ENCODE measurements at places on chromosomes 2 and 18. TPM values are rescaled to one million over a fixed set of nuclear protein-coding genes. Genes with fewer than 3 reads are reported as not detected.

Gene DYSF
- 0.43 TPM for total RNA-seq

Gene PSMA8
- not detected for total RNA-seq

Gene RTKN
- 10.5 TPM for total RNA-seq

DNA sequence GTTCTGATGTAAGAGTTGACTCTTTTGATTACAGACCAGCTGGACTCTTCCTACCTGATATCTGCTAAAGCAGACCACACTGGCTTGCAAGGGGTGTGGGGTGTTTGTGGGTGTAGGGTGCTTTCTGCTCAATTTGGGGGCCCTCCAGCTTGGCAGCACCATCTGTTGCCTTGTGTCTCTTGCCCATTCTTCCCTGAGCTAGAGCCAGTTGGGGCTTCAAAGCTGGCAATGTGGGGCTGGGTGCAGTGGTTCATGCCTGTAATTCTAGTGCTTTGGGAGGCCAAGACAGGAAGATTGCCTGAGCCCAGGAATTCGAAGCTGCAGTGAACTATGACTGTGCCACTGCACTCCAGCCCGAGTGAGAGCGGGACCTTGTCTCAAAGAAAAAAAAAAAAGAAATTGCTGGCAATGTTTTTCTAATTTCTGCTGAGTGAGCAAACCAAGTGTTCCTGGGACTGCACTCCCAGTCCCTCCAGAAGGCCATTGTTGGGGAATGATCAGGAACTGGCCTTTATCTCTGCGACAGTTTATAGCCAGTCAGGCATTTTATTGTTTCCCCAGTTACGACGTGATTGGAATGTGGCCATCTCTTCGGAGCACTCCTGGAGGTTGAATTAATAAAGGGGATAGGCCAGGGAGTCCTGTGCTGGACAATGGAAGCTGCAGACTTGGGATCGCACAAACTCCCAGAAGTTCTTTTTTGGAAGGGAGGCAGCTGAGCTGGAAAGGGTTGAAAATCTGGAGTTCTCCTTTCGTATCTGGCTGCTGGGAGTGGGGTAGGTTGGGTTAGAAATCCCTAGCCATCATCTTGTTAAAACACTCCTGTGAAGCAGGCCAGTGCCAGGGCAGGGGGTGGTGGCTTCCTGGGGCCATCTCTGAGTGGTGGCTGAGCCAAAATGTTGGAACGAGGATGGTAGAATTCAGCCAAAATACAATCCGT is 57.2 kb downstream of the LIPG start:
- DNase-seq: no peak

GRCh38 chr18:3821524-3821923 is 371.6 kb downstream of the TGIF1 start:
- DNase-seq: no peak

GRCh38 chr2:22359071-22359672 is 1025.8 kb upstream of the KLHL29 start:
- DNase-seq: no peak

- no peak for DNase-seq
These were observed 61.6 kb downstream of the BMP10 start for GRCh38 chr2:68809324-68810240.

GRCh38 chr2:20397811-20398447 is 47.3 kb upstream of the PUM2 start:
- DNase-seq: no peak

- no peak for DNase-seq
These were observed 29.6 kb upstream of the RPRD1A start for GRCh38 chr18:36096955-36097354.

- DNase-seq: peak; percentile 92
These were observed 249.7 kb upstream of the NCKAP5 start for GRCh38 chr2:133817680-133818566.

DNA sequence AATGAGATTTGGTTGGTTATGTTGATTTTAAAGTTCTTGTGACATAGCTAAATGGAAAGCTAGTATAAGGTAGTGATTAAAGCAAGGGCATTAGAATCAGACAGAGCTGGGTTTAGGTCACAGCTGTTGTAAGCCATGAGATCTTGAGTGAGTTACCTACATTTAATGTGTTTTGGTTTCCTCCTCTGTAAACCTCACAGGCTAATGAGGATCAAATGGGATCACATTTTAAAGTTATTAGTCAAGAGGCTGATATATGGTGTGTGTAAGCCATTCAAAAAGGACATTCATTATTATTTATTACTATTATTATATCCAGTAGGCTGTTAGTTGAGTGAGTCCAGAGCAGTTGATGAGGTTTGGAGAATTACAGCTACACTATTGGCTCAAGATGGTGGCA is 416.2 kb downstream of the IRS1 start:
- DNase-seq: no peak

GRCh38 chr2:101140978-101141655 is 10.1 kb downstream of the TBC1D8 start:
- no peak for DNase-seq

DNA sequence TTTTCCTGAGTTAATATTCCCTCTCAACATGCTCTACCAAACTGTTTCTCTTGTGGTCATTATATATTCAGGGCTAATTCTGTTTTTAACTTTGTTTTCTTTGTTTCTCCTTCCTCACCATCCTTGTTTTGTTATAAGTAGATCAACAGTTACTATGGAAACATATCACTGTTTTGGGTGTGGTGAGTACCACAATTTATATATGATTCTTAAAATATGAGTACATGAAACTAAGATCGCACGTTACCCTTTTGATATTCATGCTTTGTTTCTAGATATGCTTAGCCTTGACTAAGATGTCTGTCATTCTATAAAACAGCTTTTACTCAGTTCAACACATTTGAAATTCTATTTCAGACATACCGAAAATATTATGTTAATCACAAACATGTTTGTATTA is 232.3 kb upstream of the ITGA4 start:
- no peak for DNase-seq

- no peak for DNase-seq
These were observed 265.2 kb upstream of the APCDD1 start for GRCh38 chr18:10188971-10189810.

- DNase-seq: no peak
These were observed 73.7 kb downstream of the SP3 start for GRCh38 chr2:173891315-173892037.

DNA sequence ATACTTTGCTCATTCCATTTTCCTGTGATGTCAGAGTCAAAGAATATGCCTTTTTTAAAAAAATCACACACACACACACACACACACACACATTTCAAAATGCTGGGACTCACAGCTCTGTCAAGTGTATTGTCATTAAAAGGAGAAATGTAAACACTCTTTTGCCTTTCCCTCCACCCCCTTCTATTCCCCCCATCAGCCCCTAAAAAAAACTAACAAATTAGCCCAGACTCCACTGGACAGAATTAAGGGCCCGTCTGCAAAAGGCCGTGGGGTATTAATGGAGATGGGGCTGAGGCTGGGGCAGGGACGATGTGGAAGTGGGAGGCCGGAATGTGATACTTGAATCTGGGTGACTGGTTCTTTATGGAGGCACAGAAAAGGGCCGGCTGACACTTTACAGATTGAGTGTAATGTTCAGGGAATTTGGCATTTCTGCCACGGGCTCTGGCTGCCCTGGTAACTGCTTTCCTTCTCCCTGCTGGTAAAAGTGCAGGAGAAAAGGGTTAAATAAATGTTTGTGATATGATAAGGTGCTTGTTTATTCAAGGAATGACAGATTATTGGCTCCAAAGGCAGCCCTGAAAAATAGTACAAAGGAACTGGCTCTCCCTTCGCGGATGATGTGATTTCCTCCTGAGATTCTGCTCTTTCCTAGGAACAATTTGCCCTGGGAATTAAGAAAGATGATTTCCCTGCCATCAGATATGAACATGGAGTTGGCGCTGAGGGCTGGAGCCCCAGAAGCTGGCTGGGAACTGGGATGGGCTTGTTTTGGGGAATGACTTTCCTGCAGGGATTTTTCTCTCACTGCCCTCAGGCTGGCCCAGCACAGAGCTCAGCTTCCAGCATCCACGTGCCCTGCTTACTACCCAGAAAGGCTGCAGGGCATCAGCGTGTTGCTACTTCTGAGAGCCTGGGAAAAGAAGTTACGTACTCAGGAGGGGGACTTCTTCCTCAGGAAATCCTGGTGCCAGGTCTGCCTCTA is 52.8 kb upstream of the CTAGE1 start:
- DNase-seq: peak; percentile 36

DNA sequence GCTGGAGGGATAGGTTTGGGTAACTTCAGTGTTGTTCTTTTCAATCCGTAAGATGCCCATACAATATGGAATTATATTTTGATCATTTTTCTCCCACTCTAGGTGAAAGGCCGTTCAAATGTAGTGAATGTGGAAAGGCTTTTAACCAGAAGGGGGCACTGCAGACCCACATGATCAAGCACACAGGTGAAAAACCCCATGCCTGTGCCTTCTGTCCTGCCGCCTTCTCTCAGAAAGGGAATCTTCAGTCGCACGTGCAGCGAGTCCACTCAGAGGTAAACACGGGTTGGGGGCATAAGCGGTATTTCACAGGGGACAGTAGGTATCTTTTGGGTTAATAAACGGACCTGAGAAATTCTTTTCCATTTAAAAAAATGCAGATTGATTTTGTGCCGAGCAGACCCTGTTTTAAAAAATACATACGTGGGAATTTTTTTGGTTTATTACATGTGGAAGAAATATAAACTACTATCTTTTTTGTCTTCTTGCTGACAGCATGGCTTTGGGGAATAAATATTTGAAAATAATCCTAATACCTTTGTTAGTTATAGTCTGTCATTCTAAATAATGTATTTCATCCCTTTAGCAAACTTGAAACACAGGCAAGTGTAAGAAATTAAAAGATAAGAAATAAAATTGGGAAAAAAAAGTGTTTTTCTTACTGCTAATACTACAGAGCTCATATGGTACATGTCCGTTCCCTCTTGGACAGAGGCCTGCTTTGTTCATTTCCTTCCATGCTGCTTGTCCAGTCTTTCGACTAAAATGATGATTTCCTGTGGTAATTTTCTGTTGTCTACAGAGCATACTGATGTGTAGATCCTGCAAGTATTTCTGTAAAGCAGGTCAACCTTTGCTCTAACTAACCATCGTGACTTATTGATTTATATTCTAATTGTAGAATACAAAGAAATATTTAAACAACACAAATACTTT is 53.3 kb downstream of the ZNF236 start:
- DNase-seq: peak; percentile 40

GRCh38 chr2:197878792-197879191 is 74.4 kb downstream of the PLCL1 start:
- DNase-seq: no peak

DNA sequence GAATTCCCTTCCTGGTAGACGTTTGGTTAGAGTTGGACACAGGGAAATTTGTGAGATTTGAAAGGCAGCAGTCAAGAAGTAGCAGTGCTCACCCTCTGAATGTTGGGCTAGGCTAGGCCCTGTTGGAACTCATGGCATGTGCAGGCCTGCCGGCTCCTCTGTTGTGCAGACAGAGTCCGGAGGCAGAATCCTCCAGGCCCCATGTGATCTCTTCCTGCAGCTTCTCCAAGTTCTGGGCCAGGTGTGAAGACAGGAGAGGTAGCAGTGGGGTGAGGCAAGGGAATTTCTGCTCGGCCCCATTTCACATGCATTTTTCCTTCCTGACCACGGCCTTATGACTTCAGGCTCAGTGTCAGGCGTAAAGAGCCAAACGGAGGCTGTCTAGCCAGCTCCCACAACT is 36.9 kb upstream of the RAB31 start:
- no peak for DNase-seq

DNA sequence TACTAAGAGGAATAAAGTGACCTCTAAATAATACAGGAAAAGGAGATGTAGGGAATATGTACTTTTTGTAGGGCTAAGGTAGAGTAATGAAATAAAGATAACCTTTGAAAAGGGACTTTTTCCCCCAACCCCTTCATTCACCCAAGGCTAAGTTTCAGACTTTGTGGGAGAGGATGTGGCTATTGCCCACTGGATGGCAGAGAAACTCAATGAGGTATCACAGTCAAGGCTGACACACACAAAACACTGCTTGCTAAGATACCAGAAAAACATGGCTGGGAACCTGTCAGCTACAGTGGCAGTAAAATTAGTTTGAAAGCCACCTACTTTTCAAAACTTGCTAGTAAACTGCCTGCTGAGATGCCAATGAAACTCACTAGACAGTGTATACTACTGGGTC is 158.8 kb upstream of the WDSUB1 start:
- DNase-seq: no peak

DNA sequence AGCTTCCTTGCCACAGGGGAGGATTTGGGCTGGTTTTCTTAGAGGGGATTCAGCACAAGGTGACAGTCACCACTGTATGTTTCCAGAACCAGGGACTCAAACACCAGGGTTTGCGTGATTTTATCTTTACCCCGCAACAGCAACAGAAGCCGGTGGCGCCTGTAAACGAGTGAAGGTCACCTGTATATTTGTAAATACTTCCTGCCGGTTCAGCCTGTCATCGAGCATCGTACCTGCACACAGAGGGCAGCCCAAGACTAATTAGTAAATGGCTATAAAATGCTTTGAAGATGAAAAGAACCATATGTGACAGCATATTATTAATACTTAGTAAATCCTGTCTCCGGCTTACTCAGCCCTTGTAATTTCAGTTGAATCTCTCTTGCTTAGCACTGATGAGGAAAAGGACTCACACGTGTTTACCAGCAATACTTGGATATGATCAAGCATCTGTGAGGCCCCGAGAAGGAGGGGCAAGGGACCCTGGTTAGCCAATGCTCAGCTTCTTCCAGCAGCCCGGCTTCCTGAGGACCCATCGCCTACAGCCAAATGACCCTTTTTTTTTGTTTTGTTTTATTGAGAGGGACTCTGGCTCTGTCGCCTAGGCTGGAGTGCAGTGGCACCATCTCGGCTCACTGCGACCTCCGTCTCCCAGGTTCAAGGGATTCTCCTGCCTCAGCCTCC is 51.3 kb upstream of the FOSL2 start:
- DNase-seq: no peak

DNA sequence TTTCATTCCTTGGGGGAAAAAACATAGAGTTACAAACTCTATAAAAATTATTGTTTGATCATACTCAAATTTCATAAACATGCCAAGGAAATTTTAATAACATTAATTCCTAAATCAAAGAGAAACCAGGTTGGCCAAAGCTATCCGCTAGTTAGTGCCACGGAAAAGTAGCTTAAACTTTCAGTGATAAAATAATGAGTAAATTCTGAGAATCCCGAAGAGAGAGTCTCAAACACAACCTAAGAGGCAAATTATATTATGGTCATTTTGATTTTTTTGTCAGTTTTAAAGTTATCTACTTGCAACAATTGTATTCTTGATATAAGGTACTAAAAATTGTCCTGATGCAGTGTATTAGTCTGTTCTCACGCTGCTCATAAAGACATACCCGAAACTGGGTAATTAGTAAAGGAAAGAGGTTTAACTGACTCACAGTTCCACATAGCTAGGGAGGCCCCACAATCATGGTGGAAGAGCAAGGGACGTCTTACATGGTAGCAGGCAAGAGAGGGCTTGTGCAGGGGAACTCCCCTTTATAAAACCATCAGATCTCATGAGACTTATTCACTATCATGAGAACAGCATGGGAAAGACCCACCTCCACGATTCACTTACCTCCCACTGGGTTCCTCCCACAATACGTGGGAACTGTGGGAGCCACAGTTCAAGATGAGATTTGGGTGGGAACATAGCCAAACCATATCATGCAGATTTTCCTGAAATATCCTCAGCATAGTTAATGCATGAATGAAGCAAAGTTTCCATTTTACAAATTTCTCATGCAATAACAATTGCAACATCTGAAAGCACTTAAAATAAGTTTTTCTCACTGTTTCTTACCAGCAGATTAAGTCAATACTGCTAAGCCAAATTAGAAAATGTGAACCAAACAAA is 205.9 kb upstream of the STK17B start:
- DNase-seq: no peak

All from H4 (cell line).